AG08395 (cell line): ENCODE measurements at places on chromosomes 5 and 9.

- DNase-seq: no peak
Measured at GRCh38 chr9:16105168-16106020, 552.6 kb downstream of the CCDC171 start.

DNA sequence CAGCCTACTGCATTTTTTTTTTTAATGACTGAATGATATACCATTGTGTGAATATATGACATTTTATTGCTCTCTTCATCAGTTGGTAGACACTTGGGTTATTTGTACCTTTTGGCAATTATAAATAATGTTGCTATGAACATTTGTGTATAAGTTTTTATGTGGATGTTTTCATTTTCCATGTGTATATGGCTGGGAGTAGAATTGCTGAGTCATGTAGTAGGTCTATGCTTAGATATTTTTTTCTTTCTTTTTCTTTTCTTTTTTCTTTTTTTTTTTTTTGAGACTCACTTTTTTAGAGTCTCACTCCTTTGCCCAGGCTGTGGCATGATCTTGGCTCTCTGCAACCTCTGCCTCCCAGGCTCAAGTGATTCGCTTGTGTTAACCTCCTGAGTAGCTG, 32.9 kb upstream of the FAM120AOS start:
- DNase-seq: no peak

DNA sequence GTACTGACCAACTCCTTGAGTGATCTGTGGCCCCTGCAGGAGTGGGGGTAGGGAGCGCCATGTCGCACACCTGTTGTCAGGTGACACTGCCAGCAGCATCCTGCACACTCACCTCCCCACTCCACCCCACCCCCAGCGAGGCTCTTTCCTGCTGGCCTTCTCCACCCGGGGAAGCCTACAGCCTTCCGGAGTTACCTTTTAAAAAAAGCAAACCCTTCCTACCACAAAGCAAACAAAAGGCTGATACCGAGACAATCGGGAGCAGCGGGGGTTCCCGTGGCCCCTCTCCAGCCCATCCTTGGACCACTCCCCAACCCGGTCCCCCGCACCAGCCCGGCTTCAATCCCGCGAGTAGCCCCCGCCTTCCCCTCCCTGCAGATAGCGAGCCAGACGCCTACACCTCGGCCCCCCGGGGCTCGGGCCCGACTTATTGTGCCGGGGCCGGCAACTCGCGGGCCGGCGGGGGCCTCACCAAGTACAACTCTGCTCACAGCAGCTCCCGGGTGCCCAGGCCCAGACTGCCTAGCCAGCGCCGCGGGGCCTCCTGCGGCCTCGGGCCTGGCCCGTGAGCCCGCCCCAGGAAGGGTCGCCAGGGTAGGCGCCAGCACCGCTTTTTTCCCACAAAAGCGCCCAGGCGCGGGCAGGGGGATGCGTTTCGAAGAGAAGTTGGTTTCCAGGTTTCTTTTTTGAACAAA, 724 bp downstream of the MACROH2A1 start:
- DNase-seq: no peak

DNA sequence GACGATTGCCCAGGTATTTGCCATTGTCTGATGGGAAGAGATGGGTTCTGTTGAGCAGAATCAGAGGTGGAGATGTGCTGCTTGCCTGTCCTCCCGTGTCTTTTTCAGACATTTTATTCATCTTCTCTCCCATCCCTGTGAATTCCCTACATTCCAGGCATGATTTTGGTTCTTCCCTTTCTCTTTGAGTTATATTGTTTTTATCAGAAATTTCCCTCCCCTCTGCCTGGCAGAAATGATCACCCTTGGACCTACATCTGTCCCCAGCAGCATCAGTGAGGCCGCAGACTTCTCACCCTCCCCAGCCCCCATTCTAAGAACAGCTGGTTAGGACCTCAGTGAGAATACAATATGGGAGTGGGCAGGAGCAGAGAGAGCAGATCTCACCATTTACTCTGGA, 640.2 kb downstream of the CCDC171 start:
- DNase-seq: no peak

GRCh38 chr5:122896598-122897282, 51.3 kb downstream of the SNX24 start:
- DNase-seq: peak; percentile 10

- DNase-seq: no peak
Measured at GRCh38 chr9:120378680-120379079, 201.3 kb downstream of the CDK5RAP2 start.

DNA sequence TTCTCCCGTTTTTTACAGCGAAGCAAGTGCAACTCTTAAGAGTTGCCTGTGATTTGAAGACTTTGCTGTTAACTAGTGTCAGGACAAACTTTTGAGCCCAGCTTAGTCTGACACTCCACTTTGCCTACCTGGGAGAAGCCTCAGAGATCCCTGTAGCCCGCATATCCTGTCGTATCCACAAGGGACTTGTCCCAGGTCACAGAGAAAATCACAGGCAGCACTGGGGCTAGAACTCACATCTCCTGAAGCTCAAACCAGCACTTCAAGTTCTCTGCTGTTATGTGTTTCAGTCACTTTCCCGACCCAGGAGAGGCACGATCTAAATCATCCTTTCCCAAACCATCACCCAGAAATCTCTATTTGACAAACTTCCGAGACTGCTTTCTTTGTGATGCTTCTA, 584.5 kb downstream of the ACTL7B start:
- no peak for DNase-seq

GRCh38 chr9:133671371-133671770, 35.2 kb downstream of the DBH start:
- no peak for DNase-seq

GRCh38 chr5:3029396-3029795, 277.9 kb upstream of the IRX2 start:
- DNase-seq: no peak

DNA sequence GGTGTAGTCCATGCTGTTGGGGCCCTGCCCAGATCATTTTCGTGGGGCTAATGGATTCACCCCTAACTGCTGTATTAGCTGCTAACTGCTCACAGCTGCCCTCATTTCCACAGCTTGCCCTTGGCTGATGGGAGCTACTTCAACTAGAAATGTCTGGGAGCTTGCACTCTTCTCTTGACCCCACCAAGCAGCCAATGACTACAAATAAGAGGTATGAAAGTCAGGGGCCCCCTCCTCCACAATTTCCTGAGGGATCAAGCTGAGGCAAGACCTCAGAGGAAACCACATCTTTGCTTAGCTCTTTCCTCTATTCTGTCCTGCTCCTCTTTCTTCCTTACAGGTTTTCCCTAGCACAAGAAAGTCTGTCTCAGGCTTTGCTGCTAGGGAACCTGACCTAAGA, 397.5 kb downstream of the MLLT3 start:
- no peak for DNase-seq

DNA sequence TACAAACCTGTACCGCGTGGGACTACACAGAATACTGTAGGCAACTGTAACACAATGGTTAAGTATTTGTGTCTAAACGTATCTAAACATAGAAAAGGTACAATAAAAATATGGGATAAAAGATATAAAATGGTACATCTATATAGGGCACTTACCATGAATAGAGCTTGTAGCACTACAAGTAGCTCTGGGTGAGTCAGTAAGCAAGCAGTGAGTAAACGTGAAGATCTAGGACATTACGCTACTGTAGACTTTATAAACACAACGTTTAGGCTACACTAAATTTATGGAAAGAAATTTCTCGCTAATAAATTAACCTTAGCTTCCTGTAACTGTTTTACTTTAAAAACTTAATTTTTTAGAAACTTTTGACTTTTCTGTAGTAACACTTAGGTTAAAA, 46.5 kb downstream of the MRPS27 start:
- no peak for DNase-seq

DNA sequence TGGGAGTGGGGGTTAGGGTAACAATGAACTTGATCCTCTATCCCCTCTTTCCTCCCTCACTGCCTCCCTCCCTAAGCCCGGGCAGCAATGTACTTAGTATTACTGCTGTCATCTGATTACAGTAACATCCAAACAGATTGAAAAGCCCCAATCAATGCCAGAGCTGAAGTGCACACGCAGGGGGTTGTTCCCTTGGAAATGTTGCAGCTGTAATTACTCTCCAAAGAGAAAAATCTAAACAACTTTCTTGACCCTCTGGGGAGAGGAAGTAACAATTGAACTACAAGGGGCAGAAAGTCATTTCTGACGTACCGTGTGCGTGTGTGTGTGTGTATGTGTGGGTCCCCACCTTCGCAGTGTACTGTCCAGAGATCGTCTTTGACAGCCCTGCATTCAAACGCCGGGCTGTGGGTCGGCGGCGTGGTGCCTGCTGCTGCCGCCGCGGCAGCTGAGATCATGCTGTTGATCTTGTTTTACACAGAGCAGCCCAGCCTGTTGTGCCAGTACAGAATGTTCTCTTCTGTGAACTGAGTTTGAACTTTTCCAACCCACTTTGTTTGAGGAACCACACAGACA, 66.0 kb upstream of the KLF9 start:
- DNase-seq: peak; percentile 35

GRCh38 chr5:82375488-82376244, 97.5 kb upstream of the RPS23 start:
- no peak for DNase-seq
